MCF 10A (cell line): ENCODE measurements at places on chromosomes 3 and 15.

GRCh38 chr3:175729466-175729865, 870.3 kb downstream of the NAALADL2 start:
- DNase-seq, result peak; percentile 41

- DNase-seq, result peak; percentile 51
These were observed 1.0 kb upstream of the ISY1 start for GRCh38 chr3:129161860-129162271.

DNA sequence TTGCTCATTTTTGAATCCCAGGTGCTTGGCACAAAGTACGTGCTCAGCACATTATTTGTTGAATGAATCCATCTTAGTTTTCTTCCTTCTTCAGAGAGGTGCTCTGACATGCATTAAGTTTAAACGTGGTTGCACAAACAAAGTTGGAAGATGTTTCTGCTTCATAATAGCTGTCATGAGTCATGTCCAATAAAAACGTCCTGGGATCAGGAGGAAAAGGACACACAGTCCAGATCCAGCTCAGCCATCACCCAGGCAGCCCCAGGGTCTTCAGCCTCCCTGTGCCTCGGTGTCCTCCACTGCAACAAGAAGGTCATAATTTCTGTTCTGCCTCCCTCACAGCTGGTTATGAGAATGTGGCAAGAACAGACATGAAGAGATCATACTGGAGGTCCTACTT, 55.4 kb downstream of the CCNL1 start:
- DNase-seq, result peak; percentile 61

DNA sequence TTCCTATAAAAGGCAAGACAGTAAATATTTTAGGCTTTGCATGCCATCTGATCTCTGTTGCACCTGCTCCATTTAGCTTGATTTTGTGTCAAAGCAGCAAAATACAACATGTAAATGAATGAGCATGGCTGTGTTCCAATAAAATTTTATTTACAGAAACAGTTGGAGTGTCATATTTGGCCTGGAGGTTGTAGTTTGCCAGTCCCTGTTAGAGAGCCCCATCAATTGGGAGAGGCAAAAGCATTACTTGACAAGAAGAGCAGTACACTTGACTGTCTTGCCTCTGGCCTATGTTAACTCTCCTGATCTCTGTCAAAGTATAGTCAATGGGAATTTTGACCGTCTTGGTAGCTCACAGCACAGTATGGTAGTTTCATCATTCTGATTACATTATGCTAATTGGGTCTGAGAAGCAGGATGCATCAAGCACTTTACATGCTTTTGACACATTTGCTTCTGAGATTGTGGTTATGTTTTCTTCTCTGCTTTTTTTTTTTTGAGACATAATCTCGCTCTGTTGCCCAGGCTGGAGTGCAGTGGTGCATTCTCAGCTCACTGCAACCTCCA, 35.4 kb downstream of the SLC28A2 start:
- no peak for DNase-seq

DNA sequence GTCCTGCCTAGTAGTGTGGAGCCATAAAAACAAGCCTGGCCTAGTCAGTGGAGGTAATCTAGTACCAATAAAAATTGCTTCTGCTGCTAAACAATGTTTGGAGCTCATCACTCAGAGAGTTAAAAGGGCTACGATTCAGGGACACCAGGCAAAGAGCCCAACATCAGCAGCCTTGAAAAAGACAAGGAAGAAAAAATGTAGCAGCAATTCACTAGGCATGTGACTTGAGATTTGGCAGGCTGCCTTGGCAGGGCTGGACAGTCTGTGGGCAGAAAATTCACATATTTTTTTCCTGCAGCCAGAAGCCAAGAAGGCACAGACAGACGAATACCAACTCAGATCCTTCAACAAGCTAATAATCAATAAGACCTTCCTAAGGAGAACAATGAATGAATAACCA, 47.2 kb downstream of the IGSF11 start:
- DNase-seq, result peak; percentile 24

DNA sequence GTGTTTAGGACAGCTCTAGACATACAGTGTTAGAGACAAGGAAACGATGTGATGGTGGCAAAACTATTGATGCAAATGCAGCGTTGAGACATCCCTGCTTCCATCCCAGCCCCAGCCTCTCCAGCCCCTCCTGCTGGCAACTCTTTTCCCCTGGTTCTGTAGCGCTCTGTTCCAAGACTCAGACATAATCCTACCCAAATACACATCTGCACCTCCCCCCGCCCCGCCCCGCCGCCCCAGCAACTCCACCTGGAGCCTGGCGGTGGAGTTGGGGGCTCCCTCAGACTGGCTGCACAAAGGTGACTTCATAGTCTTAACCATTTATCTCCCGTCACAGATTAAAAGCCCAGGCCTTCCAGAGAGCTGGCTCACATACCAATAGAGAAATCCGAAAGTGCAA, 7.2 kb upstream of the SEC22A start:
- no peak for DNase-seq

DNA sequence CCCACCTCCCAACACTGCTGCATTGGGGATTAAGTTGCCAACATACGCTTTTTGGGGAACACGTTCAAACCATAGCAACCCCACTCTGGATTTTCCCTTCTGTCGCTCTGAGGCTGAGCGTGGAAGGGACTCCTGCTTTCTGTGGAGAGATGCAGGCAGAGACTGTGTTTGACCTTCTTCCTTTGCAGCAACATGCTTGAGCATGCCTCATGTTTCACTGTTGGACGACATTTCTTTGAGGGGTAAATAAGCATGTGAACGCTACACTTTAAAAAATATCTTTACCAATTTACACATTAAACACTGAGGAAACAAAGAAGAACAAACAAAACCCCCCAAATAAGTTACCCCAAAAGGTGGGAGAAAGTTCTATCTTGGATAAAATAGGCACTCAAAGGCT, 14.2 kb upstream of the MAPK6 start:
- DNase-seq, result no peak

GRCh38 chr15:34019369-34019990, 19.5 kb downstream of the AVEN start:
- DNase-seq, result no peak

GRCh38 chr3:126389112-126389793, 5.5 kb upstream of the CFAP100 start:
- DNase-seq, result peak; percentile 82

DNA sequence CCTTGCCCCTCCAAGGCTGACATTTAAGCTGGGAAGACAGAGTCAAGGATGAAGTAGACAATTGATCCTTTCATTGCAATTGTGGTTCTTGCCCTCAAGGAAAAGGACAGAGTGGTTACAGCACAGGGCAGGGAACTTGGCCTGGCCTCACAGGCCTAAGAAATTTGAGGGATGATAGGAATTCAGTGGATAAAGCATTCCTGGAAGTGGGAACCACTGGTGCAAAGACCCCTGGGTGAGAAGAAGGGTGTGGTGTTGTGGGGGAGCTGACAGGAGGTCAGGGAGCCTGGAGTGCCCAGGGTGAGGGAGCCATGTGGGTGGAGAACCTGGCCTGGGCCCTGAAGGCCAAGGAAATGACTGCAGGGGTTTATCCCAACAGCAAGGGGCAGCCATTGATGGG, 287.4 kb downstream of the UACA start:
- no peak for DNase-seq

DNA sequence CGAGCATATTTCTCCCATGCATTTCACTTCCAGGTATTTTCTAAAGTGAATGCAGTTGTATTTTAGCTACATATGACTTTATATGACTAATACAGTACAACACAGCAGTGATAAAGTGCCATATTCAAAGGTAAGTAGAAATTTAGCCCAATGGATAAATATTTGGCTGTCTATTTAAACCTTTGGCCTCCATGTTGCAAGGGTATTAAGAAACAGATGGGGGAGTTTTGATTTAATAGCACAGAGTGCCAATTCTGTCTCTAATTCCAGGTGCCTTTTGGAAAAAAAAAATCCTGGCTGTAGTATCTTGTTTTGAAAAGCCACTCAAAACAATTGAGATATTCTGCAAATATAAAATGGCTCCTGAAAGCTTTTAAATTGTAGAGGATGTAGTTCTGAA, 44.9 kb upstream of the SGO1 start:
- DNase-seq, result no peak

DNA sequence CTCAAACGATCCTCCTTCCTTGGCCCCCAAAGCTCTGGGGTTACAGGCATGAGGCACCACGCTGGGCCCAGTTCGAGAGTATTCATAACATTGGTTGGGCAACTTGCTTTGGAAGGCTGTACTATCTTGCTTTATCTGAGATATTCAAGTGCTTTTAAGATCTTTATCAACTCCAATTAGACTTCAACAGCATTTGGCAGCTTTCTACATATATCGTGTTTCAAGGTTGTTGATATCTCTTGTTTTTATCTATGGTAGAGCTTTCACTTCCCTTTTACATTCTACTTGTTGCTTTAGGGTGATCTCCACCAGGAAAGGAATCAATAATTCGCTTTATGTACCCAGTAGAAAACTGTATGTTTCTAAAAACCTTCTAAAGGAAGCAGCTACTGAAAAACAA, 395.3 kb downstream of the IL5RA start:
- DNase-seq, result no peak

DNA sequence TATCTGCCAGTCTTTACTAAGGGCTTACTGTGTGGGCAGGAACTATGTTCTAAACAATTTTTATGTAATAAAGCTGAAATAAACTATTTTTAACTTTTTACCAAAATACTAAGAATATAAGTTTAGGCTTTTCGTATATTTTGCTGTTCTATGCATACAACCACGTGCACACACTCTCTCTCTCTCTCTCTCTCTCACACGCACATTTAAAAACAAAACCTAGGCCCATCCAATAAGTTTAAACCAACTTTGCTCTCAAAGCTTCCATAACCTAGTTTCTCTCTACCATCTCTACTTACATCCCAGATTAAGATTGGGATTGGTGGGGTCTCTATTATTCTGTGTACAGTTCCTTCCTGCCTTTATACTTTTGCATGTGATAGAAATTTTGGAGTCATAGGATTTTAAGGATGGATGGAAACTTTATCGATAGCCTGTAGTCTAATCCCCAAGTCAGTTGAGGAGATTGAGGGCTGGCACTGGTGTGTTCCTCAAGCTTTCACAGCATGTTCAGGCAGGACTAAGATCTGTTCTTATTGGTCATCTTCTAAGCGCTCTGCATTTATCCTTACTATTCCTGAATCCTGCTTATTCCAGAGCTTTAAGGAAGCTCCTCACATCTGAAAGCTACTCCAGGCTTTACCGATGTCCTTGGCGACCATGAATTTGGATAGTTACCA, 1.8 kb downstream of the GPR171 start:
- DNase-seq, result no peak

DNA sequence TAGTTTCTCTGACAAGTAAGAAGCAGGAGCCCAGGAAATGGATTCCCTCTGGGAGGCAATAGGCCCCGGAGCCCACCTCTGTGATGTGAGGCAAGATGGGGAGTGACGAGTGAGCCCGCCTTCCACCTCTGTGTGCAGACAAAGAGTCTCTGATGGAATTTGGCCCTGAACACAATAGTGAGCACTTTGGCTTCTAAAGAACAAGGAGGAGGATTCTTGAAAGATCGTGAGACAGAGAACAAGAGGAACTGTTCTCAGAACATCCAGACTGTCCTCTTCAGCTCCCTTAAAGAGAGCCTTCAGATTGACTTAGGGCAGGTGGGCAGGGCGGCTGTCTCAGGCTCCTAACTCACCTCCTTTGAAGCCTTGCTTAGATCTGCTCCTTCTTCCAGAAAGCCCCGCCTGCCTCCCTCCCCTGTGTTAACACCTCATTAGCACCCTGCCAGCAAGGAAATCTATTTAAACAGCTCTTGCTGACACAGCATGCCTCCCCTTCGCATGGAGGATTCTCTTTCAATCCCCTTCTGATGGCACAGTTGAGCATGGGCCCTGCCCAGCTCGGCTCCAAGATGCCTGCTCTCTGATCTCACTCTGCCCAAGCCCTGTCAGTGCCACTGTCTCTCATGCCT, 430.3 kb downstream of the NTRK3 start:
- no peak for DNase-seq

DNA sequence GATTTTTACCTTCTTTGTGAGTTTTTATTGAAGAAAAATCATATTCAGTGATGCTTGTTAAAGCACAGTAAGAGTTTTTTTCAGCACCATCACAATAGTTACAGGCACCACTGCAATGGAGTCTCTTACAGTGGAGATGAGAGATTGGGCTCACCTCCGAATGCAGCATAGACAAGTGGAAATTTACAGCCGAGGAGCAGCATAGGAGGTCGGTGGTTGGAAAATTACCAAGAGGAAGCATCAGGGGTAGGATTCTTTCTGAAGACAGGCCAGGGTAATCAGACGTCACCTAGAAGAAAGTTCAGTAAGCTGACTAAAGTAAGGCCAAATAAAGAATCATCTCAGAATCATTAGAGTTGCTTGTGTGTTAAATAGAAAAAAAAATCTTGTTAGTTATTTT, 491.6 kb downstream of the RBMS3 start:
- DNase-seq, result no peak

DNA sequence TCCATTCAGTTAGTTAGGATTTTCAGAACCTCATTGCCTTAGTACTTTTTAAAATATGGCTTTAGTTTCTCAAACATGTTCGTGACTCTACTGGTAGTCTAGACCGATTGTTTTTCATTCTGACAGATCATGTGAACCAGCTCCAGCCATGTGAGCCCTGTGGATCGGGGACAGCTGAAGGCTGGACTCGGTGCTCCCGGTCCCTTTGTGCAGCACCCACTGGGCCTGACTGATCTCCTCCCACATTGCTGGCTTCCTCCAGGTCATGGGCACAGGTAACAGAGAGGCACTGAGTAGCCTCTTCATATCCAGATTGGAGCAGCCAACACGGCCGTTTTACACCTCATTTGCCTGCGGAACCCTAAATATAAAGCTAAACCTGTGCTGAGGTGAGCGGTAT, 30.5 kb downstream of the NIPA2 start:
- no peak for DNase-seq

GRCh38 chr3:146653978-146654377, 48.8 kb upstream of the PLSCR5 start:
- DNase-seq, result no peak

DNA sequence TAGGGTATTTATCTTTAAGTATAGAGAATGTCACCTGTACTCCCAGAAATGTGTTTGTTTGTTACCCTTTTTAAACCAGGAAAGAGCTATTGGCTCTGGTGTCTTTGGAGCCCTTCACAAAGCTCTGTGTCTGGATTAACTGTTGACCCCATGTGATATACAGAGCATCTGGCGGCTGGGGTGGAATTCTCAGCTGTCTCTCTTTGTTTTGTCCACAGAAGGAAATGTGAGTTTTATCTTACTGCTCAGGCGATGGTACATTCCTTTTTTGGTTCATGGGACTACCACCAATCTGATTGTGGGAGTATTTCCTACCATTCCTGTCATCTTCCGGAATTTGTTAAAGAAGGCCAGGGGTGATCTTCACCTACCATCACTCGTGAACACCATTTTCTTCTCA, 120.3 kb downstream of the AKAP13 start:
- no peak for DNase-seq

GRCh38 chr15:57589281-57589680, 2.4 kb upstream of the MYZAP start:
- no peak for DNase-seq
